Lung (tissue), 17 donors: ENCODE measurements at places on chromosomes 12 and 14.
A peak's percentile ranks its signal among the peaks of the same experiment; 100 is the strongest.

- no peak for DNase-seq
Measured at GRCh38 chr12:8913702-8914032, 642 bp upstream of the PHC1 start.

DNA sequence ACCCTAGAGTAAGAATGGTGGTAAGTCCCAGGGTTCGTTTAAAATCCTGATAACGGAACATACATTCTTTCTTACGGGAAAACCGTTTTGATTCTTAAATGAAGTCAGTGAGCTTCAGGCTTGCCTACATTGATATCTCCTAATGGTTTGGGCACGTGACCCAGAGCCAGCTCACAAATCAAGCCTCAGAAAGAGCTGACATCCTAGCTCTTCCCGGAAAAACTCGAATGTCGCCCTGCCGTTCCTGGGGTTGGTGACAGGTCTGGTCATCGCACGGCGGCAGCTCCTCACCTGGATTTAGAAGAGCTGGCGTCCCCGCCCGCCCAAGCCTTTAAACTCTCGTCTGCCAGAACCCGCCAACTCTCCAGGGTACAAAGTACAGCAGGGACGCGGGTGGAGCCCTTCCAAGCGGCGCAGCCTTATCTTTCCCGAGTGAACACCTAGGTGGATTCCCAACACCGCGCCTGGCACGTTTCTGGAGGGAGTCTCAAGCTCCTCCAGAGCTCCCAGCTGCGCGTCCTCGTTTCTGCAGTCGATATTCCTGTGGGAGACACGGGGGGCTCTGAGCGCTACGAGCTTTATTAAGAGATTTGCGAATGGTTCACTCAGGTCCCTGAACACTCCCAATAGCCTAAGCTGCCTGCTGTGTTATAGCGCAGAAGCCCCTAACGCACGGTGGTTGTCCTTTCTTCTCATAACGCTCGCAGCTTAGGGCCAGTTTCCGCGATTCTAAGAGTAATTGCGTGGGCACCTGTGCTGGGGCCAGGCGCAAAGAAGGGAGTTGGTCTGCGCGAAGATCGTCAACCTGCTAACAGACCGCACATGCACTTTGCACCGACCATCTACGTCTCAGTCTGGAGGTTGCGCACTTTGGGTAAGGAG lies at the start of gene SSTR1:
Gene SSTR1 (plus strand): TSS at position 169 of the 882 bp plus-strand sequence. CDS start 1,486 bp downstream, outside the sequence.
- DNase-seq: no peak

GRCh38 chr12:87428701-87429277 lies 600.4 kb downstream of the C12orf50 start:
- DNase-seq: no peak

- peak; percentile 4 for DNase-seq
Measured at GRCh38 chr14:94370524-94370910, 17.9 kb downstream of the SERPINA1 start.

GRCh38 chr12:263574-263973 lies 938 bp upstream of the SLC6A13 start:
- DNase-seq: no peak

DNA sequence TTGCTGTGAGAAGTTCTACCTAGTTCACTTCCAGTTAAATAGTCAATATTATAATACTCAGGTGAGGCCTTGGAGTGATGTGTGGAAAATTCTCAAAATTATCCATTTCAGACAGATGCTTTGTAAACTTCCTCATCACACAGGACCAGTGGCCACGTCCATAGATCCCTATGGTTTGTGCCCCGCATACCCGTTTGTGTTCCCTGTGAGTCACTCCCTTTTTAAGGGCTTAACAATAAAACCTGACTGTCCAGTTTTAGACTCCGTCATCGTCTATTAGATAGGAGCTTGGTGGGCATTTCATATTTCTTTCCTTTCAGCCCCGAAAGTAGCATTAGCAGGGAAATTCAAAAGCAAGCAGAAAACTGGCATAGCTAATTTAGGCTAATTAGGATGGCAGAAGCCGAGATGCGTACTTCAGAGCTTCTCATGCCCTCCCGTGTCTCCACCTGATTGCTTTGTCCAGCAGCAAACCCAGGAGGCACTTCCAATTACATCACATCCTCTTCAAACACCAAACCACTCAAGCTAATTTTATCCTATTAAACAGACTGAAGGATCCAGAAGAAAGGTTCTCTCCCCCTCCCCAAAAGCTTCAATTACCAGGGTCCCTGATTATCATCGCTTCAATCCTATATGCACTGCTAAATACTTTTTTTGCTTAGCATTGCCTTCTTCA lies 186.6 kb upstream of the OTX2 start:
- DNase-seq: peak; percentile 4

DNA sequence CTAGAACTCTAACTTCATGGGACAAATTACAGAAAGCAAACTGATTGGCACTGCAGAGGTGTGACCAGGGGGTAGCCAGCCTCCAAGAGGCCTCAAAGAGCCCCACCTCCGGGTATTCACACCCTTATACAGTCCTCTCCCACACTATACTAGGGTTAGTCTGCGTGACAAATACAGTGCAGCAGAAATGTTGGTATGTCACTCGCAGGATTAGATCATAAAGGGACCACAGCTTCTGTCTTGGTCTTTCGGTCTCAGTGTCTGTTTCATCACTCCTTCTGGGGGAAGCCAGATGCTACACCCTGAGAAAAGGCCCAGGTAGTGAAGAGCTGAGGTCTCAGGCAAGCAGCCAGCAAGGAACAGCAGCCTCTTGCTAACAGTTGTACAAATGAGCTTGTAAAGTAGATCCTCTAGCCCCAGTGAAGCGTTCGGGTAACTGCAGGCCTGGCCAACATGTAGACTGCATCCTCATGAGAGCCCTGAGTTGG lies 68.9 kb upstream of the SAV1 start:
- no peak for DNase-seq

- no peak for DNase-seq
Measured at GRCh38 chr12:120118321-120119061, 1.9 kb upstream of the RAB35 start.

GRCh38 chr12:49564686-49565405 lies 3.1 kb downstream of the MCRS1 start:
- no peak for DNase-seq

- peak; percentile 76 for DNase-seq
Measured at GRCh38 chr12:24991209-24992049, 42.5 kb upstream of the BCAT1 start.

DNA sequence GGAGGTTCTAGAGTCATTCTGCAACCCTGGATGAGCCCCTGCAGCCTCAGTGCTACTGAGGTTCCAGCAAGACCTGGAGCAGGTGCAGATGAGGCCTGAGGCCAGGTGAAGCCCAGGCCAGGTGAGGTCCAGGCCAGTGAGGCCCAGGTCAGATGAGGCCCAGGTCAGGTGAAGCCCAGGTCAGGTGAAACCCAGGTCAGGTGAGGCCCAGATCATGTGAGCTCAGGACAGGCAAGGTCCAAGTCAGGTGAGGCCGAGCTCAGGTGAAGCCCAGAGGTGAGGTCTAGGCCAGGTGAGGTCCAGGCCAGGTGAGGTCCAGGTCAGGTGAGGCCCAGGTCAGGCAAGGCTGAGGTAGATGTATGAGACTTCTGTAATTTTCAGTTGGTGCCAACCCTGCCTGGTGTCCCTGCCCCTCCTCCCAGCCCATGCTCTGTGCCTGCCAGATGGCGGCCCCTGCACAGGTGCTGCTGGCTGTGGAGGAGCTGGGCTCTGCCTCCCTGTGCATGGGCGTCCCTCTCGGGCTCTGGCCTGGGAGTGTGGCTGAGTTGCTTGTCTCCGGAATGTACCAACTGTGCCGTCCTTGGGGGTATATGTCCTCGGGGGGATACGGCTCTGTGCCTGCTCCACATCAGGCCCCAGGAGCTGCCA lies 388.5 kb downstream of the TMEM121 start:
- DNase-seq: no peak

DNA sequence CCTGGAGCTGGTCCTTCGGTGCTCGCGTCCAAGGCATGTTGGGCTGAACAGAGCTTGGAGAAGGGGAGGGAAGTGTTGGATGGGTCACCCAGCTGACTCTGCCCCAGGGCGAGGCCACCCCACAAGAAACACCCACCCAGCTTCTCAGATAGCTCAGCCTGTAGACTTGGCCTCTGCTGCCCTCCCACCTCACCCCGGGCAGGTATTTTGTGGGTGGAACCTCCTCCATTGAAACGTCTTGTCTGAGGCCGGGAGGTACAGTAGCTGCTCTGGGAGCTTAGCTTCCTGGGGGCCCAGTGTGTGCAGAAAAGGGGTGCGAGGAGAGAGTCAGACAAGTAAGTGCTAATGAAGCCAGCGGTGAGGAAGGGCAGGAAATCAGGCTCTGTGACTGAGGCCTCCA lies 54.8 kb upstream of the TSPAN9 start:
- no peak for DNase-seq

- no peak for DNase-seq
Measured at GRCh38 chr14:101508948-101509729, 52.2 kb upstream of the DIO3 start.

DNA sequence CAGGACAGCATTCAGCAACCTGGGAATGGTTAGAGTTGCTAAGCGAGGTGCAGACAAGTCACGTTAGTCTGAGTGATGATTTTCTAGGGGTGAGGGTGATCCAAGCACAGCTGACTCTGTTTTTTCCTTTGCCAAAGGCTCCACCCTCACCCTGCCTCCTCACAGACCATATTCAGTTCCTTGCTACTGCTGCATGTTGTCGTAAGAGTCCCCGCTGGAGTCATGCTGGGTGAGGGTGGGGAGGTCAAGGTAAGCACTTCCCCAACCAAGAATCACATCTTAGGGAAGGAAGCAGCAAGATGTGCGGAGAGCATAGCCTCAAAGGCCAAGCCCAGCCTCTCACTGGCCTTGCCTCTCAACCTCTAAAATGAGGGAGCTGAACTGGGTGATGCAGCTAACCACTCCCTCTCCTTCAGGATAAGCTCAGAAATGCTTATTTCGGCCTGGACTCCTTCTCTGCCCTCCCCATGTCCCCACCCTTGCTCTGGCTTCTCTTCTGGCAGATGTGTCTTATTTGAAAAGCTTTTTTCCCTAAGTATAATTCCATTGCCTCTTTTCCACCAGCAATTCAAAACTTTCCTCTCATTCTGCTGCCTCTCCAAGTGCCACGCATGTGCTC lies 66.9 kb upstream of the ACTN1 start:
- DNase-seq: no peak

DNA sequence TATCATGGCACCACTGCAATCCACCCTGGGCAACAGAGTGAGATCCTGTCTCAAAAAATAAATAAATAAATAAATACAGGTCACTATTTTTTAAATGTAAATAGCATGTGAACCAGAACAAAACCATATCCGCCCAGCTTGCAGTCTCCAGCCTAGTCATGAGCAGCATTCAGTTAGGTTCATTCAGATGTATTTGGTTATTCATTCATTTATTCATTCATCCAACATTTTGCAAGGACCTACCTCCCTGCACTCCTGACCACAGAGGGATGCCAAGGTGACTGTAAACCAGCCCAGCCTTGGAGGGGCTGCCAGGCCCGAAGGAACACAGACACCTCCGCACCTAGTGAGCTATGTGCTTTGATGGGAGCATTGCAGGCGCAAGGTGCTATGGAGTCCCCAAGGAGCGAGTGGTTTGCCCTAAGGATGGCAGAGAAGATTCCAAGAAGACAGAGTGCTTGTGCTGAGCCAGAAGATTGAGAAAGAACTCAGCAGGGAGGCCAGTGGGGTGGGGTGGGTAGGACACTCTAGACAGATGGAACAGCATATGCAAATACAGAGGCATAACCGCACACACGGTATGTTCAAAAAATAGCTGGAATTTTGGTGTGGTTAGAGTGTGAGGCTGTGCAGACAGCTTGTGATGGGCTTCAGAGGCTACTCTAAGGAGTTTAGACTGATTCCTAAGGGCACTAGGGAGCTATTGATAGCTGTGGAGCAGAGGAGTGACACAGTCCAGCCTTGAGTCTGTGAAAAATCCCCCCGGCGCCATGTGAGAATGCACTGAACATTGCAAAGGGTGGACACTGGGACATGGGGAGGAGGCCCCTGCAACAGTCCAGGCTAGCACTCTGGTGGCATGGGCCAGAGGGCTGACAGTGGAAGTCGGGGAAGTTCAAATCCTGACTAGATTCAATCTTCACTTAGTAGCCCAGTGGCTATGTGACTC lies 11.7 kb downstream of the DTX1 start:
- no peak for DNase-seq

- no peak for DNase-seq
Measured at GRCh38 chr14:74400919-74401503, 25.0 kb downstream of the SYNDIG1L start.

GRCh38 chr12:130639476-130640424 lies 76.3 kb downstream of the RIMBP2 start:
- DNase-seq: no peak

DNA sequence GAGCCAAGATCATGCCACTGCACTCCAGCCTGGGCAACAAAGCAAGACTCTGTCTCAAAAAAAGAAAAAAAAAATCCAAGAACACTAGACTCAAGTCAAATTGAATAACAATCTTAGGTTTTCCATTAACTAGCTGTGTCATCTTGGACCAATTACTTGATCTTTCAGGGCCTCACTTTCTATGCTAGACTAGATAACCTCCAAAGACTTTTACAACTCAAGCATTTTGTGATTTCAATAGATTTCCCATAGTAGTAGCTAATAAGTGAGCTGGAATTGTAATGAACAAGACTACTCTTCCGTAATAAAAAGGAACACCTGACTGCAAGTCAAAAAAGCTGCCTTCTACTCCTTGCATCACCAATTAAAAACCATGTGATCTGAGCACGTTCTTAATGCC lies 127.0 kb upstream of the SSTR1 start:
- DNase-seq: no peak

DNA sequence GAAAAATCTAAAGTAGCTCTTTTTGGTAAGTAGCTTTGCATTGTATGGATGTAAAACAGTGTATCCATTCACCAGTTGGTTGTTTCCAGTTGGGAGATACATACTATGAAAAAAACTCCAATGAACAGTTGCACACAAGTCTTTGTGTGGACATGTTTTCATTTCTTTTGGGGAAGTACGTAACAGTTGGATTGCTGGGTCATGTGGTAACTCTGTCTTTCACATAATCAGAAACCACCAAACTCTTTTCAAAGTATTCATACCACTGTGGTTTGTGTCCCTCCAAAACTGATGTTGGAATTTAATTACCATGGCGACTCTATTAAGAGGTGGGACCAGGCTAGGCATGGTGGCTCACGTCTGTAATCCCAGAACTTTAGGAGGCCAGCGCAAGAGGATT lies 58.9 kb upstream of the RESF1 start:
- DNase-seq: no peak

DNA sequence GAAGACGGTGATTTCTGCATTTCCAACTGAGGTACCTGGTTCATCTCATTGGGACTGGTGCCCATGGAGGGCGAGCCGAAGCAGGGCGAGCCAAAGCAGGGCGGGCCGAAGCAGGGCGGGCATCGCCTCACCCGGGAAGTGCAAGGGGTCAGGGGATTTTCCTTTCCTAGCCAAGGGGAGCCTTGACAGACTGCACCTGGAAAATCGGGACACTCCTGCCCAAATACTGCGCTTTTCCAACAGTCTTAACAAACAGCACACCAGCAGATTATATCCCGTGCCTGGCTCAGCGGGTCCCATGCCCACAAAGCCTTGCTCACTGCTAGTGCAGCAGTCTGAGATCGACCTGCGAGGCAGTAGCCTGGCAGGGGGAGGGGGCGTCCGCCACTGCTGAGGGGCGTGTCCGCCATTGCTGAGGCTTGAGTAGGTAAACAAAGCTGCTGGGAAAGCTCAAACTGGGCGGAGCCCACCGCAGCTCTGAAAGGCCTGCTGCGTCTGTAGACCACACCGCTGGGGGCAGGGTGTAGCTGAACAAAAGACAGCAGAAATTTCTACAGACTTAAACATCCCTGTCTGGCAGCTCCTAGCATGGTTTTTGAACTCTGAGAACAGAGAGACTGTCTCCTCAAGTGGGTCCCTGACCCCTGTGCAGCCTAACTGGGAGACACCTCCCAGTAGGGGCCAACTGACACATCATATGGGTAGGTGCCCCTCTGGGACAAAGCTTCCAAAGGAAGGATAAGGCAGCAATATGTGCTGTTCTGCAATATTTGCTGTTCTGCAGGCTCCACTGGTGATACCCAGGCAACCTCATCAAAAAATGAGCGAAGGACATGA lies 77.2 kb downstream of the BAZ1A start:
- no peak for DNase-seq
